Endothelial cell of umbilical vein (primary cell): ENCODE measurements at places on chromosomes 12 and 14. TPM values are rescaled to one million over a fixed set of nuclear protein-coding genes. Genes with fewer than 3 reads are reported as not detected.

KRT2 gene
- total RNA-seq, result not detected in 2 replicates

- DNase-seq, result no peak
- no peak overlapping the region for H3K4me3 ChIP-seq
- no peaks in the 10 kb centered on the region for H3K4me1 ChIP-seq
- no peaks in the 10 kb centered on the region for H3K36me3 ChIP-seq
These were observed 59.1 kb downstream of the TBC1D30 start for GRCh38 chr12:64883264-64884163.

EMP1 gene
- 528 and 577 TPM in 2 replicates for total RNA-seq

DNA sequence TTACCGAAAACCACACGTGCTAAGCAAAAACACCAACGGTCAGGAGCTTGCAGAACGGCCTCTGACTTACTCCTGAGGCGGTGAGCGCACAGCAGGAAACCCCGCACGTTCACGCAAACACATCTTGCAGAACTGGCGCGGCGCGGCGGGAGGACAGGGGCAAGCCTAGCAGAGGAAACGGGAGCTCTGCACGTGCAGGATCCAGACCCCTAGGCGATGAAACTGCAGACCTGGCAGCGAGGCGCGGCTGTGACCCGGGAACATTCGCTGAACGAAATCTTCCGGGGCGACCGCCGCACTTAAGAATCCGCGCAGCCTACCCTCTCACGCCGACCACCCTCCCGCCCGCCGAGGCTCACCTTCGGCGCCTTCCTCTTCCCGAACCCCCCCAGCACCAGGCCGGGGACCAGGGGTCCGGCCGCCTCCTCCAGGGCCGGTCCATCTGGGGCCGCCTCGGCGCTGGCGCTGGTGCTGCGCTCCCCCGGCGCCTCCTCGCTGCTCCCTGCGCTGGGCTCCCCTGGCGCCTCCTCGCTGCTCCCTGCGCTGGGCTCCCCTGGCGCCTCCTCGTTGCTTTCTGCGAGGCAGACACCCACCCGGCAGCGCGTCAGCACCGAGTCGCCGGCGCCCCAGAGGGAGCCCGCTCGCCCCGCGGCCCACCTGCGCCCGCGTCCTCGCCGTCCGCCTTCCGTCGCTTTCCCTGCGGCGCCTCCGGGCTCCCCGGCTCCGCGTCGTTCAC lies 615 bp downstream of the DDX51 start:
- peak overlapping the region; percentile 6 for H3K27ac ChIP-seq
- peak overlapping the region; percentile 77 for H3K4me3 ChIP-seq
- H3K4me1 ChIP-seq, result peaks cover 14% of the 10 kb centered on the region
- DNase-seq, result no peak
- peaks cover 8% of the 10 kb centered on the region for H3K36me3 ChIP-seq
- H3K27me3 ChIP-seq, result no peaks in the 10 kb centered on the region

DNA sequence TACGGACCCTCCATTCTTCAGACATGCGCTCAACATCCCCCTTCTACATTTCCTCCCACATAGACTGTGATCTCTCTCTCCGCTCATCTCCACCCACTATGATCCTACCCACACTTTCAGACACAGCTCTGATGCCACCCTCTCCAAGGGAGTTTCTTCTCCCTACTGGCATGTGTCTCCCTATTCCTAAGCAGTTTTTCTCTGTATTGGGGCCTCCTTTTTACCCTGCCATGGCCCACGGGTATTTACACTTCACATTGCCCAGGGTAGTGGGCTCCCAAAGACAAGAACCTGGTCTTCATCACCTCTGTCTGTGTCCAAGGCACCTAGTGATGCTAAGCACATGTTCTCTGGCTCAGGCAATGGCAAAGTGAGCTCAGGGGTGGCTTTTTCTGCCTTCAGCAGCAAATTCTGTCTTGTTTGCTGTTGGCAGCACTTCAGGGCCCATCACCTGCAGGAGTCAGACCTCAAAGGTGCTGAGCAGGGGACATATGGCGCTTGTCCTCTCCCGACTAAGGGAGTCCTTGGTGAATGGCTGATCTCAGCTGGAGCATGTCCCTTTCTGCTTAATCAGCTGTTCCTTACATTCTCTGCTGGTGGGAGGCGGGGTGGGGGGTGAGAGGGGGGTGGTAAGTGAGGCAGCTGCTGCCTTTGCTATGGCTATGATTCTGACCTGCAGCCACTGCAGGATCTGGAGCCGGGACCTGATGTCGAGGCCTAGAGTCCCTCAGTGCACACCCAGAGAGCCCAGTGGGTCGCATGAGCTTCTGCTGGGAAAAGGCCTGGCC lies 256.8 kb downstream of the PCNX1 start:
- H3K36me3 ChIP-seq, result no peaks in the 10 kb centered on the region
- H3K4me1 ChIP-seq, result no peaks in the 10 kb centered on the region
- H3K27me3 ChIP-seq, result peaks cover 1% of the 10 kb centered on the region
- no peak for DNase-seq
- no peak overlapping the region for H3K27ac ChIP-seq

DNA sequence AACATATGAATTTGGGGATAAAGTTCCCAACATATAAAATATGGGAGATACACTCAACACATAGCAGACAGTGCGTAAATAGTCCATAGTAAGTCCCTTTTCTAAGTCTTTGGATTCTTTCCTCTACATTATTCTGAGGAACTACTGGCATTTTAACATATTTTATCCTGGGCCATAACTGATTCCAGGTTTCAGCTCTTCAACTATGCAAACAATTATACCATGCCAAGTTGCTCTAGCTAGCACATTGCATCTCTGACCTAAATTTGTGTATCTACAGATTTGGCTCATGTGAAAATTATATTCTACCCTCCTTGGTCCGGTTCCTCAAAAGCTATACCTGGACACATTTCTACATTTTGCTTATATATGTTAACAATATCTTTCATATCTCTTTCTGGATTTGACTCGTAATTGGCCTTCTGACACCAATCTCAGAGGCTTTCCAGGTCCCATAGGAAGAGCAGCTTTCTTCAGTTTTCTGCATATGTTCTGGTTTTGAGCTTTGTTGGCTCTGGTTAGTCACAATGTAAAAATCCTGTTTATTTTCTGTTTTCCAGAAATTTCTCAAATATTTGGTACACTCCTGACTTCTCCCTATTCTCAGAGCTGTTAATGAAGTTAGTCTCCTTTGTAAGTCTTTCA lies 305.4 kb downstream of the BMP4 start:
- H3K27ac ChIP-seq, result no peak overlapping the region
- H3K4me3 ChIP-seq, result no peak overlapping the region
- no peaks in the 10 kb centered on the region for H3K36me3 ChIP-seq
- DNase-seq, result no peak

NAB2 gene
- 13.4 and 15.9 TPM in 2 replicates for total RNA-seq

DNA sequence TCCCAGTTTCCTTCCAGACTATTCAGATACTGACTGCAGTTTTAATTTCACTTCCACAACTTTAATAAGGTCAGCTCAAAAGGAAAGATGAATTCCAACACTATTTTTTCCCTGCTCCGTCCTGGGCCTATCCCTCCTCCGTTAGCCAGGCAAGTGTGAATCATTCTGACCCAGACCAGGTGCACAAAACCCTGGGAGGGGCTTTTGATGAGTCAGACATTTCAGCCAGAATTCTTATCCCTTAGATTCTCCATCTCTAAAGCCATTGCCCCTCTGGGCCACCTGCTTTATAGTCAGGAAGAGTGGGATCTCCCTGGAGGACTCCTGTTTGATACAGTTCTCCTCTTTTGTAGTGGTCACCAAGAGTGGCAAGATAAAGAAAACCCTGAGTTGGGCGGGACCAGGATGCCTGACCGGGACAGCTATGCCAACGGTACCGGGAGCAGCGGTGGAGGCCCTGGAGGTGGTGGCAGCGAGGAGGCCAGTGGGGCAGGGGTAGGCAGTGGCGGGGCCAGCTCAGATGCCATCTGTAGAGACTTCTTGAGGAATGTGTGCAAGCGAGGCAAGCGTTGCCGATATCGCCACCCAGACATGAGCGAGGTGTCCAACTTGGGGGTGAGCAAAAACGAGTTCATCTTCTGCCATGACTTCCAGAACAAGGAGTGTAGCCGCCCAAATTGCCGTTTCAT lies 2.2 kb downstream of the ZC3H10 start:
- H3K4me1 ChIP-seq, result peaks cover 23% of the 10 kb centered on the region
- H3K27me3 ChIP-seq, result no peaks in the 10 kb centered on the region
- H3K4me3 ChIP-seq, result no peak overlapping the region
- H3K27ac ChIP-seq, result no peak overlapping the region

DNA sequence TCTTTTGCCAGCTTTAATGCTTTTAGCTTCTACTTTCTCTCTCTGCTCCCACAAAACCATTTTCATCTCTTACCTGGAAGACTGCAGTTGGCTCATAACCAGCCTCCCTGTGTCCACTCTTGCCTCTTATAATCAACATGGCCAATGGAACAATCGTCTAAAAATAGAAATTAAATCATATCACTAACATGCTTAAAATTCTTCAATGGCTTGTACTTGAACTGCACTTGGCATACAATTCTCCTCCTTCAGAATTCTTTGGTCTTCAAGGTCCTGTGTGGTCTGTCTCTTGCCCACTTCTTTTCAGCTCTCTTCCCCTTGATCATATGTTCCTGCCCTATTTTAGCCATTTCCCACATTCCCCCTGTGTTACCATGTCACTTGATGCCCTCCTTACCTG lies 342.2 kb downstream of the ATP23 start:
- no peaks in the 10 kb centered on the region for H3K27me3 ChIP-seq
- H3K27ac ChIP-seq, result no peak overlapping the region
- H3K4me3 ChIP-seq, result no peak overlapping the region
- no peaks in the 10 kb centered on the region for H3K4me1 ChIP-seq

DNA sequence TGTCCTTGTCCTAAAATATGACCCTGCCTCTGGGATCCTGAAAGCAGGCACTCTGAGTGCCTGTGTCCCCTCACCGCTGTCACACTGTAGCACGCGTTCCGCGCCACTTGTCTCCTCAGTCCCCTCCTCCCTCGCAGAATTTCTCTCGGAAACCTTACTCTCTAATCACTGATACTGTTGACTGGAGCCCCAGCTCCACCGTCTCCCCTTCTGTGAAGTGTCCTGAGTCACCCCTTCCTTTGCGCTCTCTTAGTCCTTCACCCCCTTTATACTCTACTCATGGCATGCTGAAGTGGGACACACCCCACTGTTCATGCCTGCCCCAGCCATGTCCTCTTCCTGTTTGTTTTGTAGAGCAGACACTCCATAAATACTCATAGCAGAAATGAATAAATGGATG lies 104.7 kb downstream of the ZNF664 start:
- H3K4me1 ChIP-seq, result peaks cover 1% of the 10 kb centered on the region
- H3K4me3 ChIP-seq, result no peak overlapping the region
- no peaks in the 10 kb centered on the region for H3K36me3 ChIP-seq
- no peak overlapping the region for H3K27ac ChIP-seq

GRCh38 chr12:77225373-77225772 lies 160.0 kb upstream of the E2F7 start:
- no peak for DNase-seq
- no peaks in the 10 kb centered on the region for H3K27me3 ChIP-seq
- H3K4me1 ChIP-seq, result peaks cover 12% of the 10 kb centered on the region
- no peak overlapping the region for H3K27ac ChIP-seq
- H3K36me3 ChIP-seq, result no peaks in the 10 kb centered on the region

- H3K36me3 ChIP-seq, result peaks cover 12% of the 10 kb centered on the region
- no peak overlapping the region for H3K4me3 ChIP-seq
- no peaks in the 10 kb centered on the region for H3K27me3 ChIP-seq
These were observed 176.7 kb upstream of the BCL2L14 start for GRCh38 chr12:11893998-11894397.

MGP gene
- 284 and 398 TPM in 2 replicates for total RNA-seq

NPAS3 gene
- 0.13 and 0.65 TPM in 2 replicates for total RNA-seq

- no peaks in the 10 kb centered on the region for H3K36me3 ChIP-seq
- no peak overlapping the region for H3K27ac ChIP-seq
- no peaks in the 10 kb centered on the region for H3K27me3 ChIP-seq
- H3K4me1 ChIP-seq, result peaks cover 3% of the 10 kb centered on the region
These were observed 163.4 kb downstream of the SAMD4A start for GRCh38 chr14:54730156-54730961.

DNA sequence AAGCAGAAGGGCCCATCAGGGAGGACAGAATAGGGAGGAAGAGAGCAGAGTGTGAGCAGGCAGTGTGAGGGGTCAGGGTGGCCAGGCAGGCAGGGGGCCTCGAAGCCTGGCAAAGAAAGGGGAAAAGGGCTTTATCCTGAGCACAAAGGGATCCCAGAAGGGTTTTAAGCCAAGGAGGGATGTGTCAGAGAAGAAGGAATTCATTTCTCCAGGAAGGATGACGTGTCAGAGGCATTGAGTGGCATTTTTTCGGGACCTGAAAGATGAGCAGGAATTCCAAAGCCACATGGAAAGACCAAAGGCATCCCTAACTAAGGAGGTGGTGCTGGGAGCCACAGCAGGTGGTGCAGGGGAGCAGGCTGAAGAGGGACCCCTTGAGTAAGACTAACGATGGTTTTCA lies 132.1 kb downstream of the DICER1 start:
- no peak overlapping the region for H3K4me3 ChIP-seq
- H3K36me3 ChIP-seq, result no peaks in the 10 kb centered on the region
- no peaks in the 10 kb centered on the region for H3K4me1 ChIP-seq
- no peak for DNase-seq
- H3K27ac ChIP-seq, result no peak overlapping the region

- H3K4me3 ChIP-seq, result no peak overlapping the region
- DNase-seq, result peak; percentile 76
- no peaks in the 10 kb centered on the region for H3K36me3 ChIP-seq
- H3K4me1 ChIP-seq, result peaks cover 23% of the 10 kb centered on the region
- H3K27me3 ChIP-seq, result no peaks in the 10 kb centered on the region
- no peak overlapping the region for H3K27ac ChIP-seq
These were observed 41.9 kb upstream of the NCOR2 start for GRCh38 chr12:124609041-124609989.

- peaks cover 56% of the 10 kb centered on the region for H3K27me3 ChIP-seq
- no peak for DNase-seq
- H3K4me3 ChIP-seq, result no peak overlapping the region
- H3K27ac ChIP-seq, result no peak overlapping the region
- H3K4me1 ChIP-seq, result no peaks in the 10 kb centered on the region
These were observed 7.5 kb upstream of the LHX5 start for GRCh38 chr12:113479216-113479589.

CLEC7A gene
- not detected in 2 replicates for total RNA-seq

GRCh38 chr12:65122703-65123102 lies 1.6 kb upstream of the WIF1 start:
- H3K4me1 ChIP-seq, result peaks cover 2% of the 10 kb centered on the region
- H3K27me3 ChIP-seq, result peaks cover 73% of the 10 kb centered on the region
- no peaks in the 10 kb centered on the region for H3K36me3 ChIP-seq
- no peak overlapping the region for H3K4me3 ChIP-seq
- no peak overlapping the region for H3K27ac ChIP-seq
- DNase-seq, result no peak

GLIPR1L1 gene
- not detected in 2 replicates for total RNA-seq

DNA sequence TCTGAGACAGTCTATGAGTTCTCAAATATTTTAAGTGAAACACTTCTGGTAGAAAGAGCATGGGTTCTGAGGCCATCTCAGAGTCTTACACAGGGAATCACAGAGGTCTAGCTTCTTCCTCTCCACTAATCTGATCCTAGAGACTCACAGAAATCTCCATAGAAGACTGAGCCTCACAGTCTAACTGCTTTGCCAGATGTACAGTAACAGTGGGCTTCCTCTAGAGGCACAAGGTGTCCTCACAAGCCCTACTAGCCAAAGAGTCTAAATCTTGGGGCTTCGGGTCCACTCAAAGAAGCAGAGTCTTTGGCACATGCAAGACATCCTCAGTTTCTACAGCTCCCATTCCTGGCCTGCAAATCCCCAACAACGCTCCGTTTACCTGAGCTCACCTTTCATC lies 14.1 kb downstream of the OR6J1 start:
- H3K4me3 ChIP-seq, result no peak overlapping the region
- DNase-seq, result no peak
- peaks cover 3% of the 10 kb centered on the region for H3K27me3 ChIP-seq
- H3K4me1 ChIP-seq, result no peaks in the 10 kb centered on the region
- no peak overlapping the region for H3K27ac ChIP-seq

GRCh38 chr12:58310368-58310767 lies 369.0 kb downstream of the ATP23 start:
- DNase-seq, result no peak
- no peaks in the 10 kb centered on the region for H3K27me3 ChIP-seq
- peak overlapping the region; percentile 95 for H3K27ac ChIP-seq

SERPINA5 gene
- total RNA-seq, result not detected in 2 replicates
